ENCODE measurements at places on chromosomes 2 and 18. TPM values are rescaled to one million over a fixed set of nuclear protein-coding genes. Genes with fewer than 3 reads are reported as not detected.

DNA sequence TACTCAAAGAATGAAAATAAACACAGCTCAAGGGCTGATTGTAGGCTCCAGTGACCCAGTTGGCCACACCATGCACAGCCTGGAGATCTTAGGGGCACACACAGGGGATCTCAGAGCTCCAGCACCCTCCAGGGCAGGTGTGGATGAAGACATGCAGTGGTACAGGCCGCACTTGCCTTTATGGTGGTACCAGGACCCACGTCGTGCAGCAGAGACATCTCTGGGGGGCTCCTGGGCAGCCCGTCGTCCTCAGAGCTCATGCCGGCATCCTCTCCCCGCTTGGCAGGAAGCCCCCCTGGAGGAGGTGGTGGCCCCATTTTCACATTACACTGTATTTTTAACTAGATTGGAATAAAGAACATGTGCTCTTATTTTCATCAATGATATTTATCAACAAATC lies 101.2 kb upstream of the MGAT4A start:
- no peak for DNase-seq

- DNase-seq, result no peak
Observed at GRCh38 chr2:177165721-177166711, 46.6 kb upstream of the HNRNPA3 start.

- no peak for DNase-seq
Observed at GRCh38 chr2:9799011-9799596, 44.2 kb upstream of the TAF1B start.

DNA sequence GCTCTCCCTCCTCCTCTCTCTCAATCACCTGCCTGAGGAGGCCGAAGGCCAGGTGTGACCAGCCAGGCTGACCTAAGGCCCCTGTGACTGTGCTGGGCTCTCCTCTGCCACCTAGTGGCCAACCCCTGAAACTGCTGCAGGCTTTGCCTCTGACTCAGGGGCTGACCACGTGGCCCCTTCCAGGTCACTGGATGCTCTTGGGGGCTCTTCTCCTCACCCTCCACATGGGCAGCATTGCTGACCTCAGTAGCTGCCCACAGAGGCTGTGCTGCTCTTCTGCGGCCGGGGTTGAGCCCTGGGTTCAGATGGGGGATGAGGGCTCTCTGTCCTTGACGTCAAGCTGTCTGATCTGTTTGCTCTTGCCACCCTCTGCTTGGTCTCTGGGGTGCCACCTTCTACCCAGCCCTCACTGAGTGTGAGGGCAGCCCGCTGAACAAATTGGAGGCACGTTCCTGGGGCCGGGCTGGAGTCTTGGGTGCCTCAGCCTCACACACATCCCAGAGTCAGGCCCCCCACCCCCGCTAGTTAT lies 122.7 kb downstream of the TWIST2 start:
- DNase-seq, result no peak

- DNase-seq, result peak; percentile 57
Observed at GRCh38 chr2:85888684-85889626, at the start of gene ST3GAL5. Gene ST3GAL5 (minus strand): TSS chr2:85888990. CDS start chr2:85888905, 85 bp downstream.

GRCh38 chr2:159738509-159739390 lies 26.4 kb downstream of the MARCHF7 start:
- no peak for DNase-seq

GRCh38 chr18:47928466-47928865 lies 2.0 kb downstream of the SMAD2 start:
- no peak for DNase-seq

DNA sequence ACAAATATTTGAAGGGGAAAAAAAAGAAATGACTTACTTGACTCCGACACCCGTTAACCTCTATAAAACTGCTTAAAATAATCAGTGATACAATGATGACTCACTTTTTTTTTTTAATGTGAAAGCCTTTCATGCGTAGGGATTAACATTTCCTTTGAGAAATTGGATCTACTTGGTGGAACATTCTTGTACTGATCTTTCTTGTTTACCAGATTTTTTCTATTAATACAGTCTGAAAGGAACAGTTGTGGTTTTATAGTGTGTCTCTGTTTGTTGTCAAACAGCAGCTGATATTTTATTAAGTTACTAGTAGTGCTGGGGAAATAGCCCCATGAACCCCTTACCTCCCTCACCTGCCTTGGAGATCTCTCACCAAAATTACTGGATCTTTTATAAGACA lies 40.2 kb upstream of the NEB start:
- no peak for DNase-seq

- no peak for DNase-seq
Observed at GRCh38 chr18:42078711-42079110, 123.7 kb downstream of the PIK3C3 start.

GRCh38 chr18:12895014-12895413 lies 11.0 kb upstream of the PTPN2 start:
- no peak for DNase-seq

GRCh38 chr2:177970670-177971454 lies 101.7 kb downstream of the PDE11A start:
- DNase-seq, result no peak

DNA sequence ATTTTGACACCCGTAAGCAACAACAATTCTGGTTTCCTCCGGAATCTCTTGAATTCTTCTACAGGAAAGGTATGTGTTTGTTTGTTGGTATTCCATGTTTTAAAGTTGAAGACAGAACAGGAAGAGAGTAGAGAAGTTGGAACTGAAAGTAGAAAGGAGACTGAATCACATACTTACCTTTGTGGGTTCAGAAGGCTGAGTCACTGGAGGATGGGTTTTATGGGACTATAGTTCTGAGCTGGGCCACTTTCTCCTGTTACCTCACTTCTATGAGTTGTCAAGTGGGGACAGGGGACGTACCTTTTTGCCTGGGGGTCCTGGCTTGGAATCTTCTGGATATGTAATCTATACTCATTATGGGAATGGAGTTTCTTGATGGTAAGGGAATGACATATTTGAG lies 40.9 kb downstream of the KDM3A start:
- DNase-seq, result no peak

DNA sequence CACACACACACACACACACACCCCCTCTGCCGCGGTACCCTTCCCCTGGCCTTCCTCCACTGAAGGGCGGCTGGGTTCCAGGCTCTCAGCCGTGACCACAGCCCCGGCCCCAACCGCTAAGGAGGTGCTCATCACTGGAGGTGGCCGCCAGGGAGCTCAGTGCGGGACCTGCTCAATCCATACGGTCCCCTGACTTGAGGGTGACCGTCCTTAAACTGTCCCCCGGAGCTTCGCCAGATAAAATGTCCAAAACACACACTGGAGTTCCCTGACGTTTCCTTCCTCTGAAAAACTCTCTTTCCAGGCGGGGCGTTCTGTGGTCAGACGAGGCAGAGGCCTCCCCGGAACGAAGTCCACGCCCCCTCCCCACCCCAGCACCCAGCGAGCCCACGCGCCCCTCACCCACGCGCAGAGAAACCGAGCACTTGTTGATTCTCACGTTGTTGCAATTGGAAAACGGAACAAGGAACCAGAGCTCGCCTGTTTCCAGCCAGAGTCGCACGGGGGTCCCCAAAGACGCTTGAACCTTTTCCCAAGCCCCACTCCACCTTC lies 1.4 kb downstream of the MBP start:
- DNase-seq, result no peak

- no peak for DNase-seq
Observed at GRCh38 chr2:161138429-161138828, 21.8 kb upstream of the TANK start.

- DNase-seq, result no peak
Observed at GRCh38 chr18:12085136-12085535, 8.5 kb upstream of the ANKRD62 start.

- DNase-seq, result no peak
Observed at GRCh38 chr2:147698166-147698565, 146.7 kb upstream of the ACVR2A start.

DNA sequence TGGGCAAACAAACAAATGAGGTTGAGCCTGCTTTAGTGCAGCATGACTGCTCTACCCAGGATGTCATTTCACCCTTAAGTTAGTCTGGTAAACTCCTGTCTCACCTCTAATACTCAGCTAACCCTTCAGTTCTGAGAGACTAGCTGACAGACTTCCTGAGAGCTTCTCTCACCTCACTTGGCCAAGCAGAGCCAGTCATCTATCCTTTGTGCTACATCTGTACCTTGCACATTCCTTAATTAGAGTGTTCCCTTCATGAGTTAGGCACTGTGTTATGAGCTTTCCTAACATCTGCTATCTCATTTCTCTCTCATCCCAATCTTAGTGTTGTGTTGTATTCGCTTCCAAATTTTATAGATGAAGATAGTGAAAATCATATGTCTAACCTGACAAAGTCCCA lies 220.1 kb upstream of the PIK3C3 start:
- DNase-seq, result no peak

GRCh38 chr2:121131375-121131774 lies 153.6 kb downstream of the TFCP2L1 start:
- no peak for DNase-seq

- no peak for DNase-seq
Observed at GRCh38 chr2:128520340-128520739, 201.7 kb upstream of the HS6ST1 start.

DNA sequence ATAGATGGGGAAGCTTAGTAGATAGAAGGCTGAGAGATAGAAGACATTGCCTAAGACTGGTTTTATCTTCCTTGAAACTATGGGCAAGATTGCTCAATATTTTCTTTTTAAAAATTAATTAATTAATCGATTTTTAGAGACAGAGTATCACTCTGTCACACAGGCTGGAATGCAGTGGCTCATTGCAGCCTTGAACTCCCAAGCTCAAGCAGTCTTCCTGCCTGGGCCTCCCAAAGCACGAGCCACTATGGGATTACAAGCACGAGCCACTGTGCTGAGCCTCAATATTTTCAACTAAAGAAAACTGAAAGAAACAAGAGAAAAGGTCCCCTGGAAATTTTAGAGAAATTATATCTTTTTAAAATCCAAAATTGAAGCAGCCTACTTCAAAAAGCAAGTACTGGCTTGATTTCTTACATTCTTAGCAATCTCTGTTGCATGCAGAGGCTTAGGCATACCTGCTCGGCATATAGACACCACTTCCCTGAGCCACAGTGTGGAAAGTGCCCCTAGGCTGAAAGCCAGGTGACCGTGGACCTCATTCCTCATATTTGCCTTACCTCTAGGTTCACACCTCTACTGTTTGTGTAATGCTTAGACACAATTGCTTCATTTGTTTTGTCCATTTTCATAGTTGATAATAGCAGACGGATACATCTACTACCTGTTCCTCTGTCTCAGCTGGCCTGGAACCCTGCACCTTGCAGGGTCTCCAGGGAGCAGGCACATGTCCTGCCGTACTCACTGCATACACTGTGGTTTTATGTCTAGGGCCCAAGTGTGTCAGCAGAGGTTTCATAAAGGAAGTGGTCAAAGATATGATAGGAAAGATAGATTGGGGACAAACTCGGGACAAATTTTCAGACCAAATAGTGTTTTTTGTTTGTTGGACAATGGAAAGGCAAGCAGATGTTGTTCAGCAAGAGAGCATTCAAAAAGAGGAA lies 166.5 kb upstream of the ALPP start:
- no peak for DNase-seq

DNA sequence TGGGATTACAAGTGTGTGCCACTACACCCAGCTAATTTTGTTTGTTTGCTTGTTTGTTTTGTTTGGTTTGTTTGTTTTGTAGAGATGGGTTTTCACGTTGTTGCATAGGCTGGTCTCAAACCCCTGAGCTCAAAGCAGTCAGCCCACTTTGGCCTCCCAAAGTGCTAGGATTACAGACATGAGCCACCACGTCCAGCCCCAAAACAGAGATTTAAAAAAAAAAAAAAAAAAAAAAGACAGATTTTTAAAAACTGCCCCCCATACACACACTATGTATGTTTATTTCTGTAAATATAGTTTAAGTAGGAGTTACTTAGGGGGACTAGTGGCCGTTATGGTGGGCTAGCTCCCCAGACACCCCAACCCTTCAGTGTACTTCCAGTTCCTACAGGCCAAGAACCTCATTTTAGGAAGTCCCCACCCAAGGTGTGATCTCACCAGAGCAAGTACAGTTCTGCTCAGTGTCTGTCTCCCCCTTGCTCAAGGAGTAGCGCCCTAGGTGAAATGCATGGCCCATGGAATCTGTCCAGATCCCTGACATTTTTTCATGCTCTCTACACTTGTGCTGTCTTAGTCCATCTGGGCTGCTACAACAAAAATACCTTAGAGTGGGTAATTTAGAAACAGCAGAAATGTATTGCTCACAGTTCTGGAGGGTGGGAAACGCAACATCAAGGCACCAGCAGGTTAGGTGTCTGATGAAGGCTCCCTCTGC lies 1.6 kb upstream of the TMBIM1 start:
- DNase-seq, result no peak

DNA sequence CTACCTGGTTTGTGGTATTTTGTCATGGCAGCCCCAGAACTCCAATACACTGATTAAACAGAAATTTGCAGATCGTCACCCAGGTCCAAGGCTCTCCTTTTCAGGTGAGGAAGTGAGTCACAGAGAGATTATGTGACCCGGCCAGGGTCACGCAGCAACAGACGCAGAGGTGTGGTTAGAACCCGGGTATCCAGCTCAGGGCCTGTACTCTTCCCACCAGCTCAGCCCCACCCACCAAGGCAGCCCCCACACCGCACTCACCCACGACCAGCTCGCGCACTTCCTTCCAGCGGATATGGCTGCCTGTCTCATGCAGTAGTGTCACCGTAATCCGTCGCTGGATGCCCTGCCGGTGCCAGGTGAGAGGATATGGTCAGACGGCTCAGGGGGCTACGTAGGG lies 48.1 kb downstream of the AQP12A start:
- no peak for DNase-seq

DNA sequence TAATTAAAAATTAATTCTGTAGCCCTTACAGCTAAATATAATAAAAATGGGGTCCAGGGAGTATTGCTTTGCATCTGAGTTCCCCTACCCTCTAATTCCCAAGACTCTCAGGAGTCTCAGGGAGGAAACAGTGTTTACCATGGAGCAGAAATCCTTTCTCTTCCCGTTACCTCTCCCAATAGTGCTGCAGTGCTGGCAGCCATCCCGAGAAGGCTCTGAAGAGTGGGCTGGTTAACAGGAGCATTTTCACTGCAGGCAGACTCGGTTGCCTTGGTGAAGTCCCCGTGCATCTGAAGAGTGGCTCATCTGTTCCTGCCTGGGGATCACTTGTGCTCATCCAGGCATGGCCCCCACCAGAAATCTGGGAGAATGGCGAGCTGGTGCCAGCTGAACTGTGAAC lies 41.8 kb upstream of the TMEM178A start:
- DNase-seq, result no peak

GRCh38 chr2:196167666-196168065 lies 3.7 kb downstream of the STK17B start:
- no peak for DNase-seq

- DNase-seq, result no peak
Observed at GRCh38 chr18:12929477-12930083, 18.2 kb upstream of the SEH1L start.

Gene ANKRD30B
- total RNA-seq, result not detected

Gene MGAT4A
- total RNA-seq, result 23.8 TPM

Gene NAT8
- total RNA-seq, result not detected

Gene BCL2
- total RNA-seq, result 53.9 TPM

Gene CARF
- total RNA-seq, result 28.5 TPM

Gene DLGAP1
- total RNA-seq, result 7.5 TPM

Gene THSD7B
- total RNA-seq, result 4.0 TPM

Gene PTPRM
- 112 TPM for total RNA-seq

Gene GGCX
- total RNA-seq, result 42.3 TPM

Gene SMYD1
- total RNA-seq, result 5.7 TPM

Gene BUB1
- 32.4 TPM for total RNA-seq

Gene GAREM2
- total RNA-seq, result 2.0 TPM

Gene PTH2R
- 0.69 TPM for total RNA-seq

Gene ITGB6
- 25.2 TPM for total RNA-seq
